NCI-H82 (cell line): ENCODE measurements at places on chromosomes 5 and 9.

GRCh38 chr5:67166460-67167285, 29.9 kb downstream of the CD180 start:
- no peak for DNase-seq

DNA sequence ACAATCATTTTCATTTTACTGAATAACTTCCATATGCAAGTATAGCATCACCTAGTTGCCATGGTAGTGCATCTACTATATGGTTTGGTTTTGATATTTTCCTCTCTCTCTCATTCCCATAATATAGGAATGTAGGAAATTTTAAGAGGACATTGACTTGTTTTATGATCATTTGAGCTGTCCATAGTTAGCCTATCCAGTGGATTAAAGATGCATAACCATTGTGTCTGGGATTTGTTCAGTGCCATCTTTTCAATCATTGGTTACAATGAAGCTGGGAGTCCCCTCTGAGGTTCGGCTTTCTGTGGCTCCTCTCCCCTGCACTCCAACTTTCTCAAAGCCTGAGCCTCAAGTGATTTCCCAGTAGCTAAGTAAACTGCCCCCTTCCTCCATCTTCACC, 458.5 kb downstream of the RAB3C start:
- DNase-seq, result no peak

GRCh38 chr5:175599210-175599609, 58.7 kb upstream of the HRH2 start:
- DNase-seq, result no peak

- no peak for DNase-seq
Observed at GRCh38 chr5:40405996-40406740, 273.5 kb upstream of the PTGER4 start.

DNA sequence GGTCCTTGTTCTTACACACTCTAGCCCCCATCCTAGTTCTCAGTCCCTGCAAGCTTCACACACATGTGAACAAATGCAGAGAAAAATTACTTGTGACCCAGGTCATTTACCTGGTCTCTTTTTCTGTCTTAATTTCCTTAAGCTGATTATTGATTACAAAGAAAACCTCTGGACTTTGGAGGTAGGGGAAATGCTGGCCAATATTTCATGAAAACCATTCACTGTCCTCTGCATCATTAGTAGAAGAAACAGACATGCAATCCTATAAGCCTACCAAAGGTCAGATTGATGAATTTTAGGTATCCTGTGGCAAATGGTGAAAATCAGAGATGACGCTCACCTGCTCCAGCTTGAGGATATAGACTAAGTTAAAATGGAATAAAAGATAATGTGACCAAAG, 366.8 kb downstream of the ARRDC3 start:
- no peak for DNase-seq

- no peak for DNase-seq
Observed at GRCh38 chr9:135809166-135809565, 98.2 kb downstream of the CAMSAP1 start.

DNA sequence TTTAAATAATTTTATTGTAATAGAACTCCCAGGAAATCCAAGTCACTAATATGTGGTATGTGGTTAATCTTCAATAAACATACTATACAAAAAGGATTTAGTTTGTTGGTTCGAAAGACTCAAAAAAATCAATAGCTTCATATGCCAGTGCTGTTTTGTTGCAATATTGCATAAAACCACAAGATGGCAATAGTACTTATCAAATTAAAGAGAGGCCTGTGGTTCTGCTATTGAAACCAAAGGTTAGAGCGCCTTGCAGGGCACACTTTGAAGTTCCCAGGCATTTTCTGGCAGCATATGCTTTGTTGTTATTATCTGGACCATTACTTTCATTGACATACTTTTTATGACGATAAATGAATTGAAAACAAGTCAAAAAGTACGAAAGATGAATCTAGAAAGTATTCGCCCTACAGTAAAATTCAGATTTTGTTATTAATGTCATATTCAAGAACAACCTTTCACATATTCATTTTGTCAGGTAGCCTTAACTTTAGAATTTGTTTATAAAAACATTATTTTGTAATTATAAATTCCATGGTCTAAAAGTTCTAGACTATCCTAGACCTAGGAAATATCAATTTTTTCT, 316.3 kb downstream of the MCTP1 start:
- peak; percentile 82 for DNase-seq

DNA sequence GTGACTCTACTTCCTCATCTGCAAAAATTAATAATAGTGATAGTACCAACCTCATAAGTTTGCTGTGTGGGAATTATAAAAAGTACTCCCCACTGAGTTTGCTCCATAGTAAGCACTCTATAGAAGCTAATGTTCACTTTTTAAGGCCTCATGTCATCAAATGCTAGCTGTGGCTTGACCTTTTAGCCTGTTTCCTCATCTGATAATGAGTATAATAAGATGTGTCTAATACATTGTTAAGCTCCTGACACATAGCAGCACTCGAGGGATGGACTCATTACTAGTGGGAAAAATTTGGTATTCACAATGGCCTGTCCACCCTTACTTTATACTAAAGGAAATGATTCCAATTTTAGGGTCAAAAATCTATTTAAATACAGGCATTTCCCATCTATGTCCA, 26.1 kb upstream of the CAST start:
- DNase-seq, result no peak

GRCh38 chr9:120654272-120654671, 60.0 kb downstream of the MEGF9 start:
- no peak for DNase-seq

DNA sequence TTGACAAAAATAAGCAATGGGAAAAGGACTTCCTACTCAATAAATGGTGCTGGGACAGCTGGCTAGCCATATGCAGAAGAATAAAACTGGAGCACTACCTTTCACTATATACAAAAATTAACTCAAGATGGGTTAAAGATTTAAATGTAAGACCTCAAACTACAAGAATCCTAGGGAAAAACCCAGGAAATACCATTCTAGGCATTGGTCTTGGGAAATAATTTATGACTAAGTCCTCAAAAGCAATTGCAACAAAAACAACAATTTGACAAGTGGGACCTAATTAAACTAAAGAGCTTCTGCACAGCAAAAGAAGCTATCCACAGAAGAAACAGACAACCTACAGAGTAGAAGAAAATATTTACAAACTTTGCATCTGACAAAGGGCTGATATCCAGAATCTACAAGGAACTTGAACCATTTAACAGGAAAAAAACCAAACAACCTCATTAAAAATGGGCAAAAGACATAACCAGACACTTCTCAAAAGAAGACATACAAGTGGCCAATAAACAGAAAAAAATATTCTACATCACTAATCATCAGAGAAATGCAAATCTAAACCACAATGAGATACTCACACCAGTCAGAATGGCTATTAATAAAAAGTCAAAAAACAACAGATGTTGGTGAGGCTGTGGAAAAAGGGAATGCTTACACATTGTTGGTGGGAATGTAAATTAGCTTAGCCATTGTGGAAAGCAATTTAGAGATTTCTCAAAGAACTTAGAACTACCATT, 75.2 kb upstream of the CPEB4 start:
- DNase-seq, result no peak

DNA sequence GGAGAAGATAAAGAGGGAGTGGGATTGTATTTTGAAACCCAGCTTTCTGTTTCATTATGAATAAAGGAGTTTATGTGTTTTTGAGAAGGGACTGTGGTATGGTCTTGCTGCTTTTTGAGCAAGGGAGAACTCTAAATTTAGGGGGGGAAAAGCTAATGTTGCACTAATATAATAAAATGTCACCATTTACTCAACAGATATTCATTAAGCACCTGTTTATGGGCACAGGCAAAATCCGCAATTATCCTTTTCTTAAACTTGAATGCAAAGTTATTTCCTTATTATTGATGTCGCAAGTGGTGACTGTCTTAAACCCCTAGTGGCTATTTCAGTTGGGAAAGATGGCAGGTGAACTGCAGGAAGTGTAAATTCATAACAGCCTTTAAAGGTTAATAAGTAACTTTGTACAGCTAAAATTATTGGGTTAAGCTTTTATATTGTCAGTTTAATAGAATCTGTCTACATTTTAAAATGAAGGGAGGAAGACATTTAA, 1.5 kb downstream of the CDC42SE2 start:
- peak; percentile 9 for DNase-seq

DNA sequence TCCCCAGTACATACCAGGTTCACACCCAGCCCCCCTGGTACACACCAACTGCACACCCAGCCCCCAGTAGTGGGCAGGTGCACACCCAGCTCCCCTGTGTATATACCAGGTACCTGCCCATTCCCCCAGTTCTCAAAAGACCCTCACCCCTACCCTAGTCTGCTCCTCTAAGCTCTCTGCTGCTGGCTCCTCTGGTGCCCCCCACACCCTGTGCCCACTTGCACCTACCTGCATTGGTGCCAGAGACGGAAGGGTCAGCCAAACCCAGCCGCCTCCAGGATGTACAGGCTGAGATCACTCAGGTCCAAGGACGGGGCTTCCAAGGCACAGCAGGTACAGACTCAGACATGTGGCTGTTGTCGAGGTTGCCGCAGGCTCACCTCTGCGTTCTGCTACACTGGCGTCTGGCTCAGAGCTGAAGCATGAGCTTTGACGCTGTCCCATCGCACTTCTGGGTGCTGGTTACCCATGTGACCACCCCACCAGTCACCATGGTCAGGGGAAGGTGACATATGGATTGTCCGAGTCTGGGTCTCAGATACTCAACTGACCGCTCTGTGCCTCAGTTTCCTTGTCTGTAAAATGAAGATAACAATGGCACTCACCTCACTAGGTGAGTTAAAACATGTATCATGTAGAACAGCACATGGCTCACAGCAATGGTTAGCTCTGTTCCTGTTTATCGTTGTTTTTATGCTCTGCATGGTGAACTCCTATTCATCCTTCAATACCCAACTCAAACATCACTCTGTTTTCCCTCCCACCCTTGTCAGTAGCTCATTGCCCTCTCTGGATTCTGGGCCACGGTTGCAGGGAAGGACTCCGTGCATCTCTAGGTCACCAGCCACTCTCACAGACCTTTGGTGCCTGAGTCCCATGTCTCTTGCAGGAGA, 45.3 kb upstream of the SUSD3 start:
- DNase-seq, result no peak

DNA sequence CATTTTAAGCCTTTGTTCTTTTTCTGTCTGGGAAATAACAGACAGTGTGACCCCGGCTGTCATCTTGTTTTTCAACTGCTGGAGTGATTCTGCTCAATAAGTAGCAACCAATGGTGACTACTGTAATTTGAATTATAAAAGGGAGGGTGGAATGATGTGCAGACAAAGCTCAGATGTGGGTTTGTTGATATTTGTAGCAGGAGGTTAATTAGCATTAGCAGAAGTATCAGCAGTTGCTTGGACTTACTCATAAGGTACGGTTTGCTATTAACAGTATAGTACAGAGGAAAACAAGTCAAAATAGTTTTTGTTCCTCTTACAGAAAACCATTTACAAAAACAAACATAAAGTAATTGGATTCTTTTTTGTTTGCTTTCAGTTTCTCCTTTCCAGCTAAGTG, 140.4 kb downstream of the TUSC1 start:
- DNase-seq, result no peak

- no peak for DNase-seq
Observed at GRCh38 chr5:134103998-134104654, 10.4 kb upstream of the TCF7 start.

GRCh38 chr5:135503871-135504270, 31.9 kb downstream of the NEUROG1 start:
- no peak for DNase-seq

- no peak for DNase-seq
Observed at GRCh38 chr9:21432672-21433425, 7.4 kb upstream of the IFNA1 start.

GRCh38 chr9:117290856-117291622, 123.8 kb downstream of the ASTN2 start:
- no peak for DNase-seq

DNA sequence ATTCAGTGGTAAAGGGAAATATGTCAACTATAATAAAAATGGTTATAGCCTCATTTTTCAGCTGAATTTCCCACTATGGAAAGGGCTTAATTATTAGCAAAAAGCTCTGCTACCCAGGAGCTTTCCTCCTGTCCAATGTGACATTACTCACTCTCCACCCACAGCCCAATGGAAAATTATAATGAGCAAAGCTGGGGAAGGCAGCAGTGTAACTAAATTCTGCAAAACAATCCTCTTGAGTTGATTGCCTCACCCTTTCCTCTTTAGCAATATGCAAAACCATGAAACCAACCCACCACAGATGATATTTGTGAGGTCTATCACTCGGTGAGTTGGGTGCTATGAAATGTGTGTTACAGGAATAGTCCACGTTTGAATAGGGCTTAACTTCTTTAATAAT, 14.0 kb upstream of the PLPPR1 start:
- DNase-seq, result no peak

- no peak for DNase-seq
Observed at GRCh38 chr9:108056805-108057386, 567.3 kb upstream of the KLF4 start.

DNA sequence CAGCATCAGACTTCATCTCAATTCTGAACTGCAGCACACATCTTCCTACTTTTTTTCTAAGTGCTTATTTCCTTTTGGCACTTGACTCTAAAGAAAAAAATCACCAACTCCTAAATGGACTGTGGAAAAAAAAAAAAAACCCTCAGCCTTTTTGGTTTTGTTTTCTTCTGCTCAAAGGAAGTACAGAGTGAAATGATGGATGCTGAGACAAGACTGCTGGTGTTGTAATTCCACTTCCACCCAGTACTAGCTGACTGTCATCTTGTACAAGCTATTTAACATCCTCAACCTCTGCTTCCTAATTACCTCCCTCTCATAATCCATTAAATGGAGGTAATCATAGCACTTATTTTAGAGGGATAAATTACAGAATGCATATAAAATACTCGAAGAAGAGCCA, 171.5 kb upstream of the GNA14 start:
- DNase-seq, result peak; percentile 9

DNA sequence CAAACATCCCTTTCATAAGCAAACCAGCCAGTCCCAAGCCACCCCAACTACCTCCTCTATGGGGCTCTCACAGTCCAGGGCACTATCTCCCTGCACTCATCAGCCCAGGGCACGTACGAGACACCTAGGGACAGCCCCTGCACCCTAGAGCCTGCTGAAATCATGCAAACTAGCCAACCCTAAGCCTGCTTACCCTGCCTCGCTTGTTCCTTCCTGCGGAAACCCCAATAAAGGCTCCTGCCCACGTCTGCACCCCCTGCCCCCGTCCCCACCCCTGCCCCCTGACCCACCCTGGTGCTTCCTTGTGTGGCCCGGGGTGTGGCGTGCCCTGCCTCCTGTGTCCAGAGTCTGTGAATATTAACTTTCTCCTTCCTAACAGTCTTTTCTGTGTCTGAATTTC, 135.9 kb downstream of the GADD45G start:
- DNase-seq, result no peak

- DNase-seq, result peak; percentile 66
Observed at GRCh38 chr9:38227656-38228055, 158.6 kb upstream of the SHB start.

DNA sequence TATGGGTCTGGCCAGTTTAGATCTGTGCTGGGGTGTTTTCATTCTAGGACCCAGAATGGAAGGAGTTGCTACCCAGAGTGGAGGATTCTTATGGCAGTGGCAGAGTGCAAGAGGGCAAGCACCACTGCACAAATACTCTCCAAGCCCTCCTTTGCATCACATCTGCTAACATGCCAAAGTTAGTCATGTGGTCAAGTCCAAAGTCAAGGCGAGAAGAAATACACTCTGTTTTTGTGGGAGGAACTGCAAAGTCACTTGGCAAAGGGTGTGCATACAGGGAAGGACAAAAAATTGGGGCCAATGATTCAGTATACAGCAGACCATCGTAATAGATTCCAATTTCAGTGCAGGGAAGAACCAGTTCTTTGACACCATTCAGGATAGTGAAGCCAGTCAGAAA, 43.9 kb upstream of the HMGCS1 start:
- no peak for DNase-seq

- peak; percentile 92 for DNase-seq
Observed at GRCh38 chr9:131382850-131383729, 10.8 kb upstream of the PRRC2B start.
